ENCODE measurements at places on chromosomes 4 and X.

GRCh38 chrX:105502336-105502735 lies 281.8 kb upstream of the TEX13A start:
- no peak for DNase-seq

DNA sequence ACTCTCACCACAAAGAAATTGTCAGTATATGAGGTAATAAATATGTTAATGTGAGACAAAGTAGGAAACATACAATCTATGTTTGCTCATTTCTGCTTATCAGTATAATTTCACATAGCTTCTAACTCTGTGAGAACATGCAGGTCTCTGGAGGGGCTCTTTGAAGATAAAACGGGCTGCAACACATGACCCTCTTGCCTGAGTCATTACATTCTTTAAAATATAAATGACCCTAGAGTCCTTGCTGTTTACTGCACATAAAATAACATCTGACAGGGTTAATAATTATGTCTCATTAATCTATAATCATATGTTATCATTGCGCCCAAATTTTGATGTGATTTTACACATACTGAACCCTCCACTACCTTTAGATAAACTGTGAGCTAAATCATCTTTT lies 681.5 kb downstream of the ARAP2 start:
- no peak for DNase-seq

DNA sequence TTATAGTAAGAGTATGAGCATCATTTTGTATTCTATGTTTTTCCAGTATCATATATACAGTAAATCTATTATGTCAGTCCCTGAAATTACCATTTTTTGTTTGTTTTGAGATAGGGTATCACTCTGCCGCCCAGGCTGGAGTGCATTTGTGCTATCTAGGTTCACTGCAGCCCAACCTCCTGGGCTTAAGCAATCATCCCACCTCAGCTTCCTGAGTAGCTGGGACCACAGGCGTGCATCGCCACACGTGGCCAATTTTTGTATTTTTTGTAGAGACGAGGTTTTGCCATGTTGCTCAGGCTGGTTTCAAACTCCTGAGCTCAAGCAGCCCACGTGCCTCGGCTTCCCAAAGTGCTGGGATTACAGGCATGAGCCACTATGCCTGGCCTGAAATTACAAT lies 85.6 kb downstream of the ZNF330 start:
- no peak for DNase-seq

GRCh38 chrX:18574591-18574990 lies 97.3 kb downstream of the RS1 start:
- DNase-seq = no peak

Measured in T-helper 1 cell (primary cell).